ENCODE measurements at places on chromosomes 7 and 10.

- DNase-seq = no peak
Measured at GRCh38 chr7:99008921-99009530, 130.7 kb downstream of the TRRAP start.

DNA sequence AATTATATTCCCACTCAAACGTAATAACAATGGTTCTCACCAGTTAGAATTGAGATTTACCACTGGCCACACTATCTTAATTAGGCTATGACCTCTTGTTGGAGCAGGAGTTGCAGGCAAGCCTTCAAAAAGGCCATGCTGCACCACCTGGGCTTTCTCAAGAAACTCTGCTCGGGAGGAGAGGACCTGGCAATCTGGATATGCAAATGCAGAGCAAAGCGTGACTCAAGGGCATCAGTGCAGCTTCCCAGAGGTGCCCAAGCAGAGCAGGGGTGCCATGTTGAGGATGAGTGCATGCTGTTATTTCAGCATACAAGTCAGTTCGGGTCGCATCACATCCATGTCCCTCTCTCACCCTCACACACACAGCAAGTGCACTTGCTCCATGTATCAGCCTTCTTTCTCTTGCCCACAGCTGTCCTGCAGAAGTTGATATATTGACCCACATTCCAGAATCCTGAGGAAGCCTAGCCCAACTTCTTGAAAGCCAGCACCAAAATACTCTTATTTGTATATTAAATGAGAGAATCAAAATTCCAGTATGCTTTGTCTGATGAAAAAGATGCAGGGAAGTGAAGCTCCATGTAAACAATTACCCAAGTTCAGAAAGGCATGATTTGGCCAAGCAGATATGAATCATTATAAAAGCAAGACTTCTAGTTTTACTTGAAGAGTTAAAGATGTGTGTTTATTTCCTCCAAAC lies 55.7 kb upstream of the IL6 start:
- DNase-seq = no peak

- no peak for DNase-seq
Measured at GRCh38 chr10:18164093-18164492, 23.9 kb downstream of the CACNB2 start.

- DNase-seq = no peak
Measured at GRCh38 chr7:139699640-139700504, 77.9 kb downstream of the HIPK2 start.

DNA sequence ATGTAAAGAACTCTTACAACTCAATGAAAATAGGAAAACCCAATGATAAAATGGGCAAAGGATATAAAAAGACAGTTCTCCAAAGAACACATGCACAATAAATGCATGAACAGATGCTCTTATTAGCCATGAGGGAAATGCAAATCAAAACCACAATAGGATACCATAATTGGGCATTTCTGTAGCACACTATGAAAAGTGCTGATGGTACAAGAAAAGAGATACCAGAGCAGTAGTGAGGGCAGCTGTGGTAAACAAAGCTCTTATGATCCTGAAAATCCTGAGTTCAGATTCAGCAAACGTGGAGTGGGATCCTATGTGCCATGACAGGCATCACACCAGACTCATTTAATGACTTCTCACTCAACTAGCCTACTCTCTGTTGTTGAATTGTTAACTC lies 96.7 kb upstream of the SLC25A13 start:
- DNase-seq = no peak

- no peak for DNase-seq
Measured at GRCh38 chr7:108454674-108455550, 1.3 kb downstream of the NRCAM start.

DNA sequence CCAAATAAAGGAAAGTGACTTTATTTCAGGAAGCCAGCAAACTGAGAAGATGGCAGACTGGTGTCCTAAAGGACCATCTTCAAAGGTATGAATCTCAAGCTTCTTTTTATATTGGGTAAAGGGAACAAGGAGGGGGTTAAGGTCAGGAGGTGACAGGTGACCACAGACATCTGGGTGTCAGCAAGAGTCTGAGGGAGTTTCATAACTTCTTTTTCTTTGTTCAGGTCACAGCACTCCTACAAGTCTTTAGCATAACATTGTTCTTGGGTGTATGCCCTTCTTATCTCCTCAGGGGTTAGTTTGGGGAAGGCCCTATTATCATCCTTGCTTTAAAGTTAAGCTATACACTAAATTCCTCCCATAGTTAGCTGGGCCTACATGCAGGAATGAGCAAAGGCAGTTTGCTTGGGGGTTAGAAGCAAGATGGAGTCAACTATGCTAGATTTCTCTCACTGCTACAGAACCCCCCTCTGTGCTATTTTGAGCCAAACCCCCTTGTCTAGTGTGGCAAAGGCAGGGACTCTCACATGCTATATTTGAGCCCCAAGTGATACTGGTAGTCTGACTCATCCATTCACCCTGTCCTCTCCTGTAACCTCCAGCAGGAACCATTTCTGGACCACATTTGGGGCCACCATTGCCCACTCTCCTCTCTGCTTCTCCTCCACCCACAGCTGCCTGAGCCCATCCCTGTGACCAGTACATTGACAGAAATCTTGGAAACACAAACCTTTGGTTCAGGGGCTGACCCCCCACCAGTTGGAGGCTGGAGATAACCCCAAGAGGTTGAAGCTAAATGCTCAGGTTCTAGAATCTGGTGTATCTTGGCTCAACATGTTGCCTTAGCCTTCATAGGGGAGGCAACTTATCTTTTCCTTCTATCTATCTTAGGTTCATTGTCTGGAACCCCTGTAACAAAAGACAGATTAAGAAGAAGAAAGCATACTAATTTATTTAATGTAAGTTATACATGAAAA lies 55.5 kb upstream of the LRGUK start:
- no peak for DNase-seq

GRCh38 chr10:110556969-110557601 lies 10.4 kb upstream of the SMC3 start:
- no peak for DNase-seq

DNA sequence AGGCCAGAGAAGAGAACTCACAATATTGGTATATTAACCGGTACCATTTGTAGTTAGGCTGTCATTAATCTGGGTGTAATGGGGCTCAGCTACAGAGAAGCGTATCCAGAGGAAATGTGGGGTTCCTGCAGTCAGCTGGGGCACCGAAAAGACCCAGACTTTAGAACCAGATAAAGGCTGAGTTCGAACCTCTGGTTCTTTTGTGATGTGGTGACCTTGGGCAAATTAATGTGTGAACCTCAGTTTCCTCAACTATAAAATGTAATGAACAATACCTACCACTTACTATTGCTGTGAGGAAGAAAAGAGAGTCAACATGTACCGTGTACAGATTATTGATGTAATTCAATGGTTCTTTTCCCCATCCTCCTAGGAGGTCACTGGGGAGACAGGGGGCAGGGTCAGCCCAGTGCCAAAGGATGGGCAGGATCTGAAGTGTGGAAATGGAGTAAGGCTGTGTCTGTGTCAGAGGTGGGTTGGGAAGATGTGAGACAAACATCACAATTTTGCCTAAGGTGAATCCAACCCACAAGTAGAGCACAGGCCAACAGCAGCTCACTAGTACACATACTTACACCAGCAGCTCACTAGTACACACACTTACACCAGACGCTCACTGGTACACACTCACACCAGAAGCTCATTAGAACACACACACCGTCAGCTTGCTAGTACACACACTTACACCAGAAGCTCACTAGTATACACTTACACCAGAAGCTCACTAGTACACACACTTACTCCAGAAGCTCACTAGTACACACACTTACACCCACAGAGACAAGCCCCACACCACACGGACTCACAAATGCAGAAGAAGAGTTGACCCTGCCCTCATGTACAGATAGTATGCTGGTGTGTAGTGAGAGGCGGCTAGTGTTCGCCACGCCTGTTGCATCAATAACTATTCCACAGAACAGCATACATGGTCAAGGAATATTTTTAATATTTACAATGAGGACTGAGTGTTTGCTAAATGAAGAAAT lies 28.0 kb downstream of the PRSS2 start:
- no peak for DNase-seq

DNA sequence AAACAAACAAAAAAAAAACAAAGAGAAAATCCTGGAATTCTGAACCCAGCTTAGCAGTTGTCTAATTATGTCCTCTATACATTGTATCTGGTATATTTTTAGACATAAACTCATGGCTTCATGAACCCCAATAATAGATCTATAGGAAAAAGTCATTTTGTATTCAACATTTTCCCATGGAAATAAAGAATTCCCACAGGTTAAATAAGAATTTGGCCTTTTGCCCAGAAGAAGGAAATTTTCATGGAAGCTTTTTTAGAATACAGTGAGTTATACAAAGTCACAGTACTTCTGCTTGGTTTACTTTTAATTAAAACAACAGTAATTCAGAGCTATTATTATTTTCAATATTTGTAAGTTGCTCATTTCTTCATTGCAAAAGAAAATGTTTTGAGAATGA lies 2.1 kb upstream of the PRKG1 start:
- DNase-seq = no peak

- DNase-seq = no peak
Measured at GRCh38 chr10:8063935-8064334, 9.4 kb downstream of the GATA3 start.

- DNase-seq = peak; percentile 100
Measured at GRCh38 chr10:110918643-110919348, at the start of gene BBIP1. TSS of gene BBIP1 (minus strand) at chr10:110919180. CDS start at chr10:110918157, 1,023 bp downstream.

DNA sequence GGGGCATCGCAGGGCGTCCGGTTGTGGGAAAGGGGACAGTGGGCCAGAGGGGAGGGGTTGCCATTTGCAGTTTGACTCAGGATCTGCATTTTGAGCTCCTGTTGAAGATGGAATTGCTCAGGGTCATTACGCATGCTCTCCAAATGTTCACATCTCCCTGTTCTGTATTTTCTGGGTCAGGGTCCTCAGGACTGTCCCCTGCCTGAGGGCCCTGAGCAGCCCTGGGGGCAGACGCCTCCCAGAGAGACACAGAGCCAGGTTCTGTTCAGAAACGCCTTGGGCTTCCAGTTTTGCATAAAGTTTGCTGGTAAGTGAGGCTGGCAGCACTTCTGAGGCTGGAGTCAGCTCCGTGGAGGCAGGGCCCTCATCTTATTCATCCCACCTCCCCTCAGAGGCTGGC lies 34.1 kb upstream of the NUB1 start:
- no peak for DNase-seq

- no peak for DNase-seq
Measured at GRCh38 chr10:71212318-71213126, at the start of gene UNC5B. TSS of gene UNC5B (plus strand) at chr10:71212570. CDS start at chr10:71212986, 416 bp downstream.

DNA sequence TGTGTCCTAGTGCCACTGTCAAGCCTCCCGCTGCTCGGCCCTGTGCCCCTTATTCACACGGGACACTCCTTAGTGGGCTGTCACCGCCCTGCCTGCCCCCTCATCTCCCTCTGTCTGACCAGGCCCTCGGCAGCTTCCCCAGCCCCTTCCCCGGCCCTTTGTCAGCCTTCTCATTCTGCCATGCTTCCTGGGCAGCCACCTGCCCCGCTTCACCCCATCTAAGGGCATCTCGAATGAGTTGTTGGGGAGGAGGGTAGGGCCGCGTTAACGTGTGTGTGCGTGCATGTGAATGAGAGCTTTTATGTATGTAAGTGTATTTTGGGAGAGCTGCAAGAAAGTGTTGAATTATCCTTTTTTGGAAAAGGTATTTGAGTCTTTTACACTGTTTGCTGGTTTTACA lies 49.7 kb downstream of the GTF2I start:
- no peak for DNase-seq

- DNase-seq = no peak
Measured at GRCh38 chr7:158858592-158859503, 2.5 kb downstream of the DYNC2I1 start.

GRCh38 chr10:12586741-12587140 lies 237.4 kb downstream of the CAMK1D start:
- no peak for DNase-seq

GRCh38 chr10:18100669-18101068 lies 39.6 kb upstream of the CACNB2 start:
- DNase-seq = no peak

DNA sequence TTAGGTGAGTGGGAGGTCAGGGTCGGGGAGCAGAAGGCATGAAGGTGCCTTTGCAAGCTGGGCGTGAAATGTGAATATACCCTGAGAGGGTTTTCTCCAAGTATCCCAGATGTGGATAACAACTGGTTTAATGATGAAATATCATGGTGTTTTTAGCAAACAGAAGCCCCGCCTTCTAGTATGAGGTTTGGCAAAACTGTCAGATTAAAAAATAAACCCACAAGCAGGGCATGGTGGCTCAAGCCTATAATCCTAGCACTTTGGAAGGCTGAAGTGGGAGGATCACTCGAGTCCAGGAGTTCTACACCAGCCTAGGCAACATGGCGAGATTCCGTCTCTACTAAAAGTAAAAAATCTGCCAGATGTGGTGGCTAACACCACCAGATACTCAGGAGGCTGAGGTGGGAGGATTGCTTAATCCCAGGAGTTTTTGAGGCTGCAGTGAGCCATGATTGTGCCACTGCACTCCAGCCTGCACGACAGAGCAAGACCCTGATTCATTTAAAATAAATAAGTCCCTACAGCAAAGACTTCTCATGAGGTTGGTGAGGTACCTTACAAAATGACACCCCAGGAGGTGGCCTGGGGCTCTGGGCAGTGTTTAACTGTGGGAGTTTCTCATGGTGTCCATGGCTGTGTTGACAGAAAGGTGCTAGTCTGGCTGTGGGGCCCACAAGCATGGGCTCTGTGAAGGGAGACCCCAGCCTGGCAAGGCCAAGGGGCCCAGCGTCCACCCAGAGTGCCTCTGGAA lies 6.7 kb upstream of the PWWP2B start:
- DNase-seq = no peak

GRCh38 chr7:125427676-125428075 lies 498.1 kb upstream of the POT1 start:
- no peak for DNase-seq

DNA sequence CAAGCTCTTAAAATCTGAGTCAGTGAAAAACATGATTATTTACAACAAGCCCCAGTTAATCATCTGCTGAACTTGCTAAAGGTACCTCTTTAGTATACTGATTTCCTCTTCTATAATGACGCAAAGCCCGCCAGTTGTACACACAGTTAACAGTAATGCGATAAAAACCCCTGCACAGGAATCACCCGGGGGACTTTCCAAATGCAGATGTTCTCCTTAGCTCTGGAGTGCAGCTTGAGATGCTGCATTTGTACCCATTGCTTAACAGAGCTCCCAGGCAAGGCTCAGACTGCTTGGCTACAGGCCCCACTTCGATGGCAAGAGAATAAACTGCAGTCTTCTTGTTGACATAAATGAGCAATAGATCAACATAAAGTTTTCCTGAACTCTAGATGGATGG lies 279.6 kb upstream of the HGF start:
- DNase-seq = no peak

- no peak for DNase-seq
Measured at GRCh38 chr10:90226517-90226916, 525.1 kb downstream of the KIF20B start.

DNA sequence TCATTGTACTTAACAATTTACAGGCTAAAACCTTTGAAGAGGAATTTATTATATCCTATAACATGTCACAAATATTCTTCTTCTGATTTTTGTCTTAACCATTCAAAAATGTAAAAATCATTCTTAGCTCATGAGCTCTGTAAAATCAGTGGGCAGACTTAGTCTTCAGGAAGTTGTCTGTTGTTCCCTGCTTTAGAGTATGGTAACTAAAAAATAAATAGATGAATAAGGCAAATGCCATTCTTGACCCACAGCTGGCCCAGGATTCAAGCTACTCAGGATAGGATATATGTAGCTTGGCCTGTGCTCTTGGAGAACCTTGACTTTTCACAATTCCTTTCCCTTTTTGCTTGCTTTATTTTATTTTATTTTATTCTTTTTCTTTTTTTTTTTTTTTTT lies 51.5 kb downstream of the LRRC4 start:
- DNase-seq = no peak

GRCh38 chr7:149458235-149458634 lies 2.6 kb downstream of the ZNF777 start:
- no peak for DNase-seq

All from GM04503 (cell line).